ENCODE measurements at places on chromosomes 1 and 21.

DNA sequence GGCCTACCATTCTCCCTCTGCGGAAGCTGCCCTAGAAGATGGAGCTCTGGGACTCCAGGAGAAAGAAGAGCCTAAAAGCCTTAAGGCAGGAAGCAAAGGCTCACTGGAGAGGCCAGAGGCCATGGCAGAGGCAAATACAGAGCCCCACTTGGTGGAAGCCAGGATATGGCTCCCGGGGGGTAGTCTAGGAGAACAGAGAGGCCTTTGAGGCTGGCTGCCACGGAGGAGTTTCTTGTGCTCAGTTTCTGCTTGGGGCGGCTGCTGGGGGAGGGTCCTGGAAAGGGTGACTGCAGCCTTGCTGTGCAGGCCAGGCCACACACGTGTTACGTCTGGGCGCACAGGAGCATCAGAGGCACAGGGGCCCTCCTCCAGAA, 5.4 kb downstream of the CC2D1B start:
- DNase-seq, result no peak

DNA sequence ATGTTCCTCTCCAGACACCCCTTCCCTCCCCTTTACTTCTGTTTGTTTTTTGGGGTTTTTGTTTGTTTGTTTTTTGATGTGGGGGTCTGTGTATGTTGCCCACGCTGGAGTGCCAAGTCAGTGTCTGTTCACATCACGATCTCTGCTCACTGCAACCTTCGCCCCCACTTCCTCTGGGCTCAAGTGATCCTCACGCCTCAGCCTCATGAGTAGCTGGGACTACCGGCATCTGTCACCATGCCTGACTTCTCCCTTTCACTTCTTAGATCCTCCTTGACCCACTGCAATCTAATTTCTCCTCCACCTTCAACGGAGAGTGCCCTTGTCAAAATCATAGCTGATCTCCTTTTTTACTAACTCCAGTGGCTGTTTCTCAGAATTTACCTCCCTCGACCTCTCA, 100.7 kb upstream of the KIF26B start:
- DNase-seq, result no peak

DNA sequence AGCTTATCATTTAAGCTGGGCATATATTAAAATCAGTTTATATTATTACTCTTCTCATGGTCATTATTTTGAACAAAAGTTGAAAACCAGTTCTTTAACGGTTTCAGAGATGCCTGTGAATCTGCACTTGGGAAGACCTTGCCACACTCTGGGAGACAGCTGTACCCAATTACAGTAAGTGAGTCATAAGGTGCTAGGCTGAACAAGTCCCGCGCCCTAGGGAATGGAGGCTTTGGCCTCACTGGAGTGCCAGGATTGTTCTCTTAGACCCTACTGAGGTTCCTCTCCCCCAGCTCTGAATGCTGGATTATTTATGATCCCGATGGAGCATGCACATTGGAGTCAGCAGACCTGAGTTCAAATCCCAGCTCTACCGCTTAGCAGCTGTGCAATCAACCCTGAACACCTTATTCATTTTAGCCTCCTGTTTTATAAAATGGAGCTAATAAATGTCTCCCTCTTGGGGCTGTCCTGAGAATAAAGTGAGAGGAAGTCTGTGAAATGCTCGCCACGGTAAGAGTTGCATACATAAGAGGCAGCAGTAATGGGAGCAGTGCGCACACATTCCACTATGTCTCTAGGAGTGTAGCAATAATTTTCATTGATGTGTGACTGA, 266.2 kb downstream of the FOXD2 start:
- DNase-seq, result peak; percentile 82

DNA sequence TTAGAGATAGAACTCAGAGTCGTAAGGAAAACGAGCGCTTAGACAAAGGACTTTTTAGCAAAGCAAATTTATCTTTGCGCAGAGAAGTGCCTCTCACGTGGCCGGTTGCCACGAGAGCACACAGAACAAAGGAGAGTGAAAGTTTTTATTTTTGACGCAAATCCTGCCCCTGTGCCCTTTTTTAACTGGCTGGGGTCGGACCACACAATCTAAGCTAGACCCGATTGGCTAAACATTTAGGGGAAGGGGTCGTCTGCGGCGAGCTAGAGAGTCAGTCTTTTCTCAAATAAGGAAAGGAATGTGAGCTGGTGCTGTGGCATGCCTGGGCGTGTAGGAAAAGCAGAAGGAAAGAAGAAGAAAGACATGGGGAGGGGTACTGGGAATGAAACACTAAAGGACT, 2.4 kb downstream of the KRTAP10-2 start:
- DNase-seq, result peak; percentile 6

- DNase-seq, result no peak
These were observed 281.6 kb downstream of the PLA2G4A start for GRCh38 chr1:187110351-187110750.
